ENCODE measurements at places on chromosomes 6 and 20. TPM values are rescaled to one million over a fixed set of nuclear protein-coding genes. Genes with fewer than 3 reads are reported as not detected.
A peak's percentile ranks its signal among the peaks of the same experiment; 100 is the strongest.

DNA sequence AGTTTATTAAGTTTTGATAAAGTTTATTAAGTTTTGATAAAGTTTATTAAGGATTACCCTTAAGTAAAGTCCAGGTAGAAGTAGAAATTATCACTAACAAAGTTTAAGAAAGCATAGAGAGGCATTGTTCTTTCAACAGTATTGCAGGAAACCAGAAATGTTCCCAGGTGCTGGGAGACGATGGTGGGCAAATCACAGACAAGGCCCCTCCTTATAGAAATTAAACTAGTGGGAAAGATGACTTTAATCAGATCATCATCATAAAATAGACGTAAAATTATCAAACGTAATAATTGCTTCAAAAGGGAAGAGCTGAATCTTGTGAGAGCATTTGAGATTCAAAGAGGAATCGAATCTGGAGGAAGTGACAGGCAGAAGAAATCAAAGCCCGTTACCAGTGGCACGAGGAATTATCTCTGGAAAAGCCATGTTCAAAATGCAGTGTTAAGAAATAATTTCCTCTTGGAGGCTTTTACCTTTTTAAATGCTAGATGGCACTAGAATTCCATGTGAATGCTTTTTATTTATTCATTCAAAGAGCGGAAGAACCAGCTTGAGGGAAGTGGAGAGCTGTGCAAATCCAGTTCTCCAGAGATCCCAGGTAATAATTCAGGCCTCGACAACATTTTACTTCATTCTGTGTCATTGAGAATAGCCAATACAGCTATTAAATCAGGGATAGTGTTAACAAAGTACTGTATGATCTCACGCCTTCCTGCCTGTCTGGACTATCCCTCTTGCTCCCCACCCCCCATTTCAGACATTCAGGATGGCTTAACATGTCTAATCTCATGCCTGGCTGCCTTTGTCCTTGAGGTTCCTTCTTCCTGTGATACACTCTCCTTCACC lies 1.0 kb upstream of the APMAP start:
- peak overlapping the region; percentile 96 for H3K27ac ChIP-seq
- H3K4me3 ChIP-seq, result peak overlapping the region; percentile 89
- H3K27me3 ChIP-seq, result no peaks in the 10 kb centered on the region
- no peaks in the 10 kb centered on the region for H3K36me3 ChIP-seq
- no peak for DNase-seq

The FAM209B gene
- 0.42 TPM for total RNA-seq

The RNF144B gene
- 74.8 TPM for total RNA-seq

The PDYN gene
- not detected for total RNA-seq

Measured in left lung (tissue), 14 donors.